ENCODE measurements at places on chromosomes 13 and 19.

DNA sequence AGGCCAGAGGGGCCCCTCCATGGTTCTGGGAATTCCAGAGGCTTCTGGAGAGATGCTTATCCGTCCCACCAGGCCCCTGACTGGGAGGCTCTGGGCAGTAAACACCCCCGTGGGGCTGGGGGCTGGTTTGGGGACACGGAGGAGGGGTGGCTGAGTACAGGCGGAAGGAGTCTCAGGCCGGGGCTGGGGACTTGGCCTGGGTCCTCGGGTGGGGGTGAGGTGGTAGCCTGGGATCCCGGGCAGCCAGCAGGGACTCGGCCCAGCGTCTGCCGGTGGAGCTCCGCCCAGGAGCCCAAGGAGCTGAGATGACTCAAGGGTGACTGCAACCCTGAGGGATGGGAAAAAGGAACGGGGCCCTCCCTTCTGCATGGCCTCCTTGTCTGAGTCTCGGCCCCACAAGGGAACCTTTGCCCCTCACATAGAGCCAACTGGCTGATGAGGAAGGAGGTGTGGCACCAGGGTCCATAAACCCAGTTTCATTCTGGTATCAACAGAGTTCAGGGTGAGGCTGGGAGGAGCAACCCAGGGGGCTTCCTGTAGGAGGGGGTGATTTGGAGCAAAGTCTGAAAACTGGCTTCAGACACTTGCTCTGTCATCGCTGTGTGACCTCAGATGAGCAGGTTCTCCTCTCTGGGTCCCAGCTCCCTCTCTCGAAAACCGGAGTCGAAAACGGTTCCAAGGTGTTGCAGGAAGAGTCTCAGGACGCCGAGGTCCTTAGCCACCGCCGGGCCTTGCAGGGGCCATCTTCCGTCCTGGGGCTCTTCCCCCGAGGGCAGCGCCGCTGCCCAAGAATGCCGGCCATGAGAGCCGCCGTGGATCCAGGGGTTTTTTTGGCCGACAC lies 809 bp downstream of the MISP start:
- DNase-seq = no peak

GRCh38 chr13:21911646-21912298 lies 240.9 kb downstream of the FGF9 start:
- no peak for DNase-seq

GRCh38 chr13:111267205-111267604 lies 53.2 kb upstream of the TEX29 start:
- no peak for DNase-seq

GRCh38 chr19:33767898-33768413 lies 28.7 kb upstream of the KCTD15 start:
- DNase-seq = no peak

GRCh38 chr13:98523455-98524102 lies 53.3 kb downstream of the STK24 start:
- DNase-seq = no peak

DNA sequence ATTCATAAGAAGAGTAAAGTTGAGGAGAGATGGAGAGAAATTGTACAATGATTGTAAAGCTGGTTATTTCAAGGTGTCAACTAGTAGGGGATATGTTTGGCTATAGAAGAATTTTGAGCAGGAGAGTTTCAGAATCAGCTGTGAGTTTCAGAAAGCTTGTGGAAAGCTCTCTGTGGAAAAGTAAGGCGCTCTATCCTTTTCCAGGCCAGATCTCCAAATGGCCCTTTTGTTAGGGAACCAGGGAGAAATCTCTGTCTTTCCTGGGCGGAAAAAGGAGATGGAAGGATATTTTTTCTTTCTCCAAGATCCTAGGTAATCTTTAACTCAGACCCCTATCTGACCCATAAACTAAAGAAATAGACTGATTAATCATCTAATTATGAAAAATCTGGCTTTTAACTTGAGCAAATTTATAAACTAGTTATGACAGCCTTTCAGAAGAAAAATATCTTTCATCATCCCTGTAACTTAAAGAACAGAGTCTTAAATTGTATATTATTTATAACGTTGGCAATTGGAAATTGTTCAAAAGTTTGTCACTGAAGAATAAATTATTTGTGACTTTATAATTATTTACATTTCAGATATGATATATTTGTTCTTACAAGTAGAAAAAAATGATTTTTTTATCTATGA lies 34.5 kb downstream of the SPRY2 start:
- DNase-seq = no peak

DNA sequence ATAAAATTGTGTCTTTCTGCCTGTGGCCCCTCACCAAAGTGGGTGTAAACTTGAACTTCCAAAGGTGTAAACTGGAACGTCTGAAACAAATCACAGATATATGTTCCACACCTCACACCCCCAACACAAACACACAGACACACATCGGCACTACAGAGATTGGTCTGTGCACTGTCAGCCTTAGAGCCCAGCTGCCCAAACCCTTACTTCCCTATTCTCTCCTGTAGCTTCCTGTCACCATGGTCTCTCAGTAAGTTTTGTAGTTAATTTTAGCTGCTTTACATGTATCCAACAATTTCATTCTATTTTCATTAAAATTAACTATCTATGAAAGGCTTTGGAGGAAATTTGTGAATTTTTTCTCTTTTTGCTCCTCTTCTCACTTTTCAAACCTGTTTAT lies 5.4 kb downstream of the TM9SF2 start:
- DNase-seq = no peak

GRCh38 chr13:46606970-46607369 lies 54.0 kb downstream of the LRCH1 start:
- no peak for DNase-seq

GRCh38 chr13:110371550-110372465 lies 64.7 kb downstream of the COL4A2 start:
- no peak for DNase-seq

DNA sequence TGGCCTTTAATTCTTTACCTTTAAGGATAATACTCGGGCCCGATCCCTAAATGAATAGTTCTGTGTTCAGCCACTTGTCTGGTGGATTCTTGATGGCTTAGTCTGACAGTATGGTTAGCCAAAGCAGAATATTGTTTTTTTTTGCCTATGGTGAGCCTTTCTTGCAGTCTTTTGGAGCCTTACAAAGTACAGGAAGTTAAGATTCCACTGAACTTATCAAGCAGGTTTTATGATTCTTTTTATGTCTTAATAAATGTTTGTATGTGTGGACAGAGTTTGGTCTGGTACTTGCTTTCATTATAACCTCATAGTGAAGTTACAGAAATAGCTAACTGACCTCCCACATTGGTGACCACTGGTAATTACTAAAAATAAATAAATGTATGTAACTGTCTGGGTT lies 17.1 kb downstream of the PCCA start:
- DNase-seq = no peak

- no peak for DNase-seq
Observed at GRCh38 chr13:43432958-43433357, 353.8 kb downstream of the ENOX1 start.

- no peak for DNase-seq
Observed at GRCh38 chr13:90070837-90071525, 1276.5 kb upstream of the MIR17HG start.

- DNase-seq = no peak
Observed at GRCh38 chr13:112868308-112868707, 100.7 kb upstream of the MCF2L start.

GRCh38 chr13:31485183-31485582 lies 254.1 kb upstream of the RXFP2 start:
- no peak for DNase-seq

DNA sequence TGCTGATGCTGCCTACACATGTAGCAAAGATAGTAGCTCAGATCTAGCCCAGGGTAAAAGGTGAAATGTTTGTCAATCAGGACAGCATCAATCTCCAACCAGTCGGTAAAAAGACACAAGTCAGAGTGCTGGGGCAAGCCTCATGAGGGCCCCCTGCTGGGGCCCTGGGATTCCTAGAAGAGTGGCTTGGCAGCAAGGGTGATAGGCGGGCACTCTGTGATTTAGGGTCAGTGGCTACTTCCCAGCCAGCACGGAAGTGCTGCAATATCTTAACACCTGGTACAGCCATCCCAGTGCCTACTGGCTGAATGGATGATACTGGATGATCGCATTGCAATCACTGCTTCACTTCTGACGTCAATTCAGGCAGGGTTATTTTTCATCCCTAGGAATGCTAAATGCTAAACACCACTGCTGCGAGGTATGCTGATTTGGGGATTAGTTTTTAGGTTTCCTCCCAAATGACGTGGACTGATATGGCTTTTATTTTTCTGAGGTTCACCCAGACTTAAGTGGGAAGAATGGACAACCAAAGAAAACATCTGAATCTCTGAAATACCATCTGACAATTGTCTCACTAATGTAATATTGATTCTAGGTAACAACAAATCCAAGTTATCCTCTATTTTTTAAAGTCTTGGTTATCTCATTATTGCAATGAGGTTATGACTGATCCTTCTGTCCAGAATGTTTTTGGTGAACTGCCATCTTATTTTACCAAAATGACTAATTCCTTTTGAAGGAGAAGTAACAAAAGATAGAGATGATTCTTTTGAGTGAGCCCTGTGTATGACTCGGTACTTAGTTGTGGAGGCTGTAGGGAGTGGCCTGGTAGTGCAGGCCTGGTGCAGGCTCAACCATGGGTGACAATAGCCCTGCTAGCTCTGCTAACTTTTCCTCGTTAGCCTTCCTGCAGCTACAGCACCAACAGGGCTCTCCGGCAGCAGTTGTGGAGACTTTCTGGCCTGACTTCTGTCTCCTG lies 432.5 kb downstream of the FGF9 start:
- DNase-seq = no peak

DNA sequence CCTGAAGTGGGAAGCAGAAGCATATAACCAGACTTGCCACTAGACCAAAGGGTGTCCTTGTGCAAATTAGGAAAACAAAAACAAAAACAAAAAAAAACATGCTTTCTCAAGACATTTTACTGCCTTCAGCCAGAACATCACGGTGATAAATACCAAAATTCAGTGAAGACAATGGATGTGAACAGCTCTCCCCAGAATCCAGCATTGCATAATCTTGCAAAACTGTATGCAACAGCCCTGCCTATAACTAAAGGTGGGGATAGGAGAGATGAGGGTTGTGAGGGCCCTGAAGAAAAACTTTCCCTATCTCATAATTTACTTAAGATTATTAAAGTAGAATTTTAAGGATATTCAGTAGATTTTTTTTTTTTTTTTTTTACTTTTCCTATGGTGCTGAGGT lies 24.9 kb upstream of the NDFIP2 start:
- no peak for DNase-seq

DNA sequence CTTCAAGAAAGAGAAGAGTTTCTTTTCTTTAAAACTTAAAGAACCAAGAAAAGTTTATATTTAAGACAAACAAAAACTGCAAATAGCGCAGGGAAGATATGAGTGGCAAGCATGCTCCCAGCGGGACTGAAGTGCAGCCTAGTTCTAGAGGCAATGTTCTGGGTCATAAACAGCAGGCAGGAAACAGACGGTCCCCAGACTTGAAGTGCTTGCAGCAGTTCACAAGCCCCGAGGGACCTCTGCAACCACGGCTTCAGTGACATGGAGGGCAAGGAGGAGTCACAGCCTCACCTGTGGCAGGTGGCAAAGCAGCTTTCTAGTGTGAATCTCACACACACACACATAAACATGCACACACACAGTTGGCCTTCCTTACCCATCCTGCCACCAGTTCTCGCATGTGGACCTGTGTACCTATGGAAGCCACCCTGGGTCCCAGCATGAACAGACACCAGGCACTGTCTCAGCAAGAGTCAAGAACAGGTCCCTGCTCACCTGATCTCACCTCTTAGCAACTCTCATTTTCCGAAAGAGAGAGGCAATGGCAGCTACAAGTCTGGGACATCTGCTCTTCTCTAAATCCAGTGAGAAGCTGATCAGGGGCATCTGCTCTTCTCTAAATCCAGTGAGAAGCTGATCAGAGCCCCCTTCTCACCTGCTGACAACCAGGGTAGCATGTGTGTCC lies 162.0 kb downstream of the EFNB2 start:
- no peak for DNase-seq

DNA sequence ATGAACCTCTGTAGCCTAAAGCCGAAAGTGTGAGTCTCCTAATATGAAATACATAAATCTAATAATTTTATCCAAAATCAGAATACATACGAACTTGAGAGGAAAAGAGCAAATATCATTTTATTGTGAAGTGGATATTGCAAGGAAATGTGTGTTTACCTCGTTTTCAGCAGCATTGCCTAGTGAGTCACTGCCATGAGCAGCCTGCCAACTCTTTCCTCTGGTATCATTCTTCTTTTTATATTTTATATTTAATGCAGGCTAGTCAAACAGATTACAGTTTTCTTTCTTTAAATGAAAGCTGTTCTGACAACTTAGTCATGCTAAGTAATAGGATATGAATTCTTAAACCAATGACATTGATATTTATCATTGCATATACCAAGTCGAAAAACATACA lies 44.2 kb downstream of the EDNRB start:
- DNase-seq = no peak

DNA sequence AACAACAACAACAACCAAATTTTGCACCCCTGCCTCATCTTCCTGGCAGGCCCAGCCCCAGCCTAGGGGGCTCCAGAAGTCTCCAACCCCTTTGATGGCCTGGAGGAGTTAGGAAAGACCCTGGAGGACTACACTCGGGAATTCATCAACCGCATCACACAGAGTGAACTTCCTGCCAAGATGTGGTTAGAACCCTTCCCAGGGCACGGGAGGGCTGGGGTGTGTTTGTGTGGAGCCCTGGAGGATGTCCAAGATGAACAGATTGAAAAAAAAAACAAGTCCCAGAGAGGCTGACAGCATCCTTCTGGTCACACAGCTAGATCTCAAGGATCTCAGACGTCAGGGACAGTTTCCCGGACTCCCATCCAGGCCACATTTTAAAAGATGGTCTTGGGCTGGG lies 13.3 kb downstream of the APOC1 start:
- no peak for DNase-seq

GRCh38 chr13:26247011-26247410 lies 6.9 kb upstream of the CDK8 start:
- no peak for DNase-seq

DNA sequence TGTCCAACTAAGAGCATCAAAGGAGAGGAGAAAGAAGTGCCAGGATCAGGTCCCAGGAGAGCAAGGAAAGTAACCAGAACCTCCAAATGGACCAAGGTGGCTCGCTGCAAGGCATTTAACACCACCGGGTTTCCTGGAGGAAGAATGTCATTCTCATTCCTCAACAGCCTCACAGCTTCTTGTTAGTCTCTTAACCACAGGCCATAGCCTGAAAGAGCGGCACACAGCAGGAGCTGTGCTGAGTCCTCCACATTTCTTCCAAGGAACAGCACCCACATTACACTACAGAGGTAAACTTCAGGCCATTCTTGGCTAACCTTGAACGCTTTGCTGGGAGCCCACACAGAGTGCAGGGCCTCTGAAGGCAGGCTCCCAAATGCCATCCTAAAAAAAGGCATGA lies 23.6 kb downstream of the DOCK9 start:
- DNase-seq = no peak
